ENCODE measurements at places on chromosomes 5 and 9.

DNA sequence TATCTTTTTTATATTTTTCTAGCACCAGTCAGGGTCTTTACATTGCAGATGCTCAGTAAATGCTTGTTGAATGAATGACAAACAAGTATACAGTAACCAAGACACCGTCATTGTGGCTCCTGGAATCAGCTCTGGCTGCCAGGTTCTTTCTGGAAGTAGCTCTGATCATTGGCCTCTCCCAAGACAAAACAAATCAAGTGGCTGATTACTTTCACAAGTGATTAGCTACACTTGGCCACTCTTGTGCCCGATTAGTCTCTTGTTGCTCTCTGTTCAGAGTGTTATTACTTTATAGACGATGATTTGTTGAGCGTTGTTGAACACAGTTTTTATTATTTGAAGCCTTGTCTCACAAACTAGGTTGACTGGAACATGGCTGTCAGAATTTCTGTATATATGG is 119.6 kb upstream of the TLX3 start:
- DNase-seq = no peak

- no peak for DNase-seq
Observed at GRCh38 chr5:174777111-174777510, 52.7 kb downstream of the MSX2 start.

DNA sequence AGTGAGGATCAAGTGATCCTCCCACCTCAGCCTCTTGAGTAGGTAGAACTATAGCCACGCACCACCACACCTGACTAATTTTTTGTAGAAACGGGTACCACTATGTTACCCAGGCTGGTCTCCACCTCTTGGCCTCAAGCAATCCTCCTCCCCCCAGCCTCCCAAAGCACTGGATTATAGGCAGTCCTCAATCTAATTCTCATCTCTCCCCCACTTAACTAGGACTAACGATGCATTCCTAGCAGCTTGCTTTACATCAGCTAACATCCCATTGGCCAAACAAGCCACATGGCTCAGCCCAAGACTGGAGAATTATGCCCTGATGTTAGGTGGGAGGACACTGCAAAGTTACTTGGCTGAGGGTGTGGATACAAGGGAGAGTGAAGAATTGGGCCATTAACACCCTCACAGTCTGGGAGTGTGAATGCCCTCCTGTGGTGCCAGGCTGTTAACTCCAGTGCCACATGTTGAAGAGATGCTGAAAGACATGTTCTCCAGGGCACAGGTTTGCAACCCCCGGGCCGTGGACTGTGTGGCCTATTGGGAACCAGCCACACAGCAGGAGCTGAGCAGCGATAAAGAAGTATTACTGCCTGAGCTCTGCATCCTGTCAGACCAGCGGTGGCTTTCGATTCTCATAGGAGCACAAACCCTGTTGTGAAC is 5.3 kb upstream of the ZNF367 start:
- no peak for DNase-seq

DNA sequence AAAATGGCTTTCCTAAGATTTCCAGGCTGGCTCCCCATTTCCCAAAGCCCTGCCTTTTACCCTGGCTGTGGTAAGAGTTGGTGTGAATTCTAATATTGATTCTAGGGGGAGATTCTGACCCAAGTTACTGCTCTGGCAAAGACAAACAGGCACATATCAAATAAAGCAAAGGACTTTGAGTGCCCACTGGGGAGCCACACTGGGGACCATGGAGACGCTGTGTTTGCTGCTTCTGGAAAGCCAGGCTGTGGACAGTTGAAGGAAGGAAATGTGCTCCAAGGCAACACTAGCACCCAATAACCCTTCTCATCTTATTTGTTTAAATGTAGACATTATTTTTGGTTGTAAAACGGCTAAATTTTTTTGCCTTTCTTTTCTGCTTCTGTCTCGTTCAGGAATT is 78.7 kb downstream of the SNCAIP start:
- DNase-seq = no peak

DNA sequence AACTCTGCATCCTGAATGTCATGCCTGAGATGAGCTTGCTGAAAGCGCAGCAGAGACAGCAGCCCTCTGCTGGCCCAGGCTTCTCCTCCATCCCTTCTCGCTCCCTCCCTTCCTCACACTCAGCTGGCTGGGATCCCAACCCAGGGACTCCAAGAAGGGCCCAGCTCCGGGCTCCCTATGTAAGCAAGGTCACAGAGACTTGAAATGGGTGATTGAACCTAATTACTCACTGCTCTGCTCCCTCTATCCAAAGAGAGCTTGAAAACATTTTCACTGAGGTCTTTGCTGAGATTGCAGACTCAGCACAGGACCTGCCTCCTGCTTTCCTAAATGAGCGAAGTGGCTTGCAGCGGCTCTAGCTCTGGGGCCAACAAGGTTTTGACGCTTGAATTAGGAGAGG is 42.8 kb downstream of the RAPGEF1 start:
- no peak for DNase-seq

GRCh38 chr5:157603333-157604190 is 28.0 kb upstream of the ADAM19 start:
- no peak for DNase-seq
